NCI-H2171 (cell line): ENCODE measurements at places on chromosomes 6 and 20.

GRCh38 chr6:158611541-158612370, 32.8 kb downstream of the DYNLT1 start:
- no peak for DNase-seq

GRCh38 chr6:16857969-16858592, 96.8 kb upstream of the ATXN1 start:
- no peak for DNase-seq

GRCh38 chr20:48411245-48411644, 416.6 kb downstream of the PREX1 start:
- no peak for DNase-seq

DNA sequence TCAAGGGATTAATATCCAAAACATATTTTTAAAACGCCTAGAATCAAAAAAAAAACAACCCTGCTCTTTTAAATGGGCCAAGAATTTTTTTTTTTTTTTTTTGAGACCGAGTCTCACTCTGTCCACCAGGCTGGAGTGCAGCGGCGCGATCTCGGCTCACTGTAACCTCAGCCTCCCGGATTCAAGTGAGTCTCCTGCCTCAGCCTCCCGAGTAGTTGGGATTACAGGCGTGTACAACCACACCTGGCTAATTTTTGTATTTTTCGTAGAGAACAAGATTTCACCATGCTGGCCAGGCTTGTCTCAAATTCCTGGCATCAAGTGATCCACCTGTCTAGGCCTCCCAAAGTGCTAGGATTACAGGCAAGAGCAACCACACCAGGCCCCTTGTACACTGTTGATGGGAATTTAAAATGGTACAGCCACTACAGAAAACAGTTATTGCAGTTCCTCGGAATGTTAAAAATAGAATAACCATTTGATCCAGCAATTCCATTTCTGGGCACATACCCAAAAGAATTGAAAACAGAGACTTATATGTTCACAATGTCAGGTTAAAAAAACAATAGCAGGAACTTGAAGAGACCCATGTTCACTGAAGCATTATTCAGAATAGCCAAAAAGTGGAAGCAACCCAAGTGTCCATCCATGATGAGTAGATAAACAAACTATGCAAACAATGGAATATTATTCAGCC, 3.1 kb upstream of the MYL9 start:
- no peak for DNase-seq

DNA sequence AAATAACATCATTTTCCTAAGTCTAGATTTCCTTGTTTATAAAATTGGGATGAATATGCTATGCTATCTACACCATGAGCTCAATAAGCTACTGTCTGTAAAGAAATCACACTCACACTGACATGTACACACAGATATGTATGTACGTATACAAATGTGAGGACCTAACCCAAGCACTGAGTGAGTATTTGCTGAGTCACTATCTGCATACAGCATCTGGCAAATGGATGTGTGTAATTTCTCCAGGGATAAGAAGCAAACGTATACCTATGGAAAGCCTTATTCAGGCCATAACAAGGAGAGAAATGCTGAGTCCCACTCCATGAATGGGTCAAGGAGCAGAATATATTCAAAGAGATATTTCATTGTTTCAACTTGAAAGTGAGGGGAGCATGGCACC, 153.9 kb downstream of the LPA start:
- DNase-seq, result no peak

DNA sequence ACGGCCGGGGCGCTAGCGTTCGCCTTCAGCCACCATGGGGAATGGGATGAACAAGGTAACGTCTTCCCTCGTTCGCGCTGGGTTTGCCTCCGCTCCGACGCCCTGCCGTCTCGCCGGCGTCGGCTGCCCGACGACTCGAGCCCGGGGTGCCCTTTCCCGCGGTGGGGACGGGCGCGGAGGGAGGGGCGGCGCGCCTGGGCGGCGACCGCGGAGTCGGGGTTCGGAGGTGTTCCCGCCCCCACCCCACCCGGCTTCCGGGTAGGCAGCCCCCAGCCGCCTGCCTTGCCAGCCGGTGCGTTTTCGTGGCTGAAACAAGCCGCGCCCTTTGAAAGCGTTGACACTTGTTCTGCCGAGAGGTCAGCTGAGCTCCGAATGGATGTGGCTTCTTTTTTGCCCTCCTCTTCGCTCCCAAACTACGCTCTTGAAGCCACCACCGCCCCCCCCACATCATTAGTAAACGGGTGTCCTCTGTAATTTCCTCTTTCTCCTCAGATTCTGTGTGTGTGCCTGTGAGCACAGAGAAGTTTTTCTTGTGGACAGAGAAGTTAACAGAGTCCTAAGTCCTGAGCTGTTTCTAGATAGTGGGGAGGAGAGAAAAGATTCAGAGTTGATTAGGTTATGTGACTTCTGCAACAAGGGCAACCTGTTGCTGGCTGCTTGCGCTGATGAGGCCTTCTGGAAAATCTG, 362 bp downstream of the DUSP22 start:
- DNase-seq, result no peak
